ENCODE measurements at places on chromosomes 6 and 20. TPM values are rescaled to one million over a fixed set of nuclear protein-coding genes. Genes with fewer than 3 reads are reported as not detected.

- no peak for DNase-seq
These were observed 102.3 kb upstream of the FOXP4 start for GRCh38 chr6:41443616-41444525.

DNA sequence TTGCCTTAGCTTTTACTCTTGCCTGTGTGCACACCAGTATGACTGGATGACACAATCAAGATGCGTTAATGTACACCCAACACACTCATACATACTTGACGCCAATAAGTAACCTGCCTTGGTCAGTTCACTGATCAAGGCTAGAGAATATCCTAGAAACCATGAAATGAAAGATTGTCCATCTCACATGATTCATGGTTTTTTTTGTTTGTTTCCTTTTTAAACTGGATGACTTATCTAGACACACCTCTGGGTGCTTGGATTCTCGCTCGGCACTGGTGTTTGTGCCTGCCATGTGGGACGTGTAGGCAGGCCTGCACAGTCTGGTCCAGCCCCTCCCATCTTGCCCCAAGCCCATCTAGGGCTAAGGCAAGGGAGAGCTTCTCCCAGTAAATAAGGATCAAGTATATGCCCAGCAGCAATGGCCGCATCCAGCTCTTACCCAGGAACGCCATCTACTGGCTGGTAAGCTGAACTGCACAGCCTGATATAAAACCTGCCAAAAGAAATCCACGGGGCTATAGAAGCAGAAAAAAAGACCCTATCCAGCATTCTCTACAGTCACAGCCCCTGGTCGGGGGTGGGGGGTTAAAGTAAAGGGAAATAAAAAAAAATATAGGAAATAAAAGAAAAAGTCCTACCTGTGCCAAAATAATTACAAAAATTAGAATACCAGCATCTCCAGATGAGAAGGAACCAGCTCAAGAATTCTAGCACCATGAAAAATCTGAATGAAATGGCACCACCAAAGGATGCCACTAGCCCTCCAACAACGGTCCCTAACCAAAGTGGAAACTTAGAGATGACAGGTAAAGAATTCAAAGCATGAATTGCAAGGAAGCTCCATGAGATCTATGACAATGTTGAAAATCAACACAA, 73.3 kb downstream of the OTOR start:
- peak; percentile 19 for DNase-seq

ZNF292 gene
- total RNA-seq: 68.0 TPM

DNA sequence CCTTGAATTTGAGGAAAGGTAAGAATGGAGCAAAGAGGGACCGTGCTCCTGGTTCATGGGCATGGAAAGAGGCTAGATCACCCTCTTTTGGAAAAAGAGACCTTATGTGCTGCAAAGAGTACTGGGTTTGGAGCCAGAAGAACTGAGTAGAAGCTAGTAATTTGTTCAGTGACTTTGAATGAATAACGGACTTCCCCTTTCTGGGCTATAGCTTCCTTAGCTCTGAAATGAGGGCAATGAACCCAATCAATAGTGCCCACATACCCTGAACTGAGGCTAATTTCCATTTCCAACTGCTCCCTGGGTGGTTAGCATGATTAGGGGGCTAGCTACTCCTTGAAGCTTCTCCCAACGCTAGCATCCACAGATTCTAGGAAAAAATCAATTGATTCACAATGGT, 121.4 kb downstream of the UNC5CL start:
- DNase-seq: no peak

GRCh38 chr20:33811776-33812151, 616 bp downstream of the CHMP4B start:
- peak; percentile 26 for DNase-seq

HEY2 gene
- not detected for total RNA-seq

GRCh38 chr6:140636271-140636907, 1261.9 kb upstream of the CITED2 start:
- DNase-seq: no peak

DNA sequence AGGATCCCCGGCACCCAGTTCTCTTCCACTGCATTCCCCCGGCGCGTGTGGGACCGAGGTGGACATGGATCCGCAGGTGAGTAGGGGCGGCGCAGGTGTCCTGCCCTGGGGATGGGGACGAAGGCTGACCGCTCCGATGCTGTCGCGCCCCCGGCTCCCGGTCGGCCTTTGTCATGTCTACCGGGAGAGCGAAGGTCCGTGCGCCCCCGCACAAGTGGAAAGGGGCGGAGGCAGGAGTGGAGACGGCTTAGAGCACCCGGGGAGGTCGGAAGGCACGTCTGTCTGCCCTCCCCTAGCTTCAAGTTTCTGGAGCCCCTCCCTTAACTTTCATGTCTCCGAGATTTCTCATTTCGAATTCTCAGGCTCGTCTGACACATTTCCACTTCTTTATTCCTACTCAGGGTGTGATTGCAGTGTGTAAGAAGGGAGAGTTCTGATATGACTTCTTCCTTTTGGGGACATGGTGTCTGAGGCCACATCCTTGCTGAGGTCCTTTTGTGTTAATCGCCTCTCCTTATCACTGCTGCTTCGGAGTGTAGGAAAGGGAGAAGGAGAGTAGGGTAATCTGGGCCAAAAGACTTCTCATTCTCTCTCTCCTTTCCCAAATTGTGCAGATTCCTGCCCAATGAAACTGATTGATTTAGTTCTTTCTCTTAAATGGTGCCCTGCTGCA, 435 bp downstream of the KIFC1 start:
- peak; percentile 58 for DNase-seq

GRCh38 chr6:154229786-154230185, 126.8 kb downstream of the IPCEF1 start:
- DNase-seq: peak; percentile 68

GRCh38 chr6:1179571-1180459, 132.1 kb upstream of the FOXQ1 start:
- DNase-seq: no peak

- DNase-seq: no peak
These were observed 42.6 kb upstream of the IL17A start for GRCh38 chr6:52143551-52143950.

MUC21 gene
- not detected for total RNA-seq

ERVFRD-1 gene
- not detected for total RNA-seq

DNA sequence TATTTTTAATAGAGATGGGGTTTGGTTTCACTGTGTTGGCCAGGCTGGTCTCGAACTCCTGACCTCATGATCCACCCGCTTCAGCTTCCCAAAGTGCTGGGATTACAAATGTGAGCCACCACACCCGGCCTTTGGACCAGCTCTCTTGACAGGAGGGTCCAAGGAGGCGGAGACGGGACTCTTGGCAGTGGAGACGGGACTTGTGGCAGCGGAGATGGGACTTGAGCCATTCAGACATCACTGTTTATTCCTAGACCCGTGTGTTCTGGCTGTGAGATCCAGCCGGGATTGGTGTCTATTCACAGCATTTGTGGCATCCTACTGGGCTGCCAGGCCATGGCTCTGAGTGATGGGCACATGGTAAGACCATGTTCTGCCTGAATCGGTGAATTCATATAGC, 25.6 kb downstream of the PRPF6 start:
- DNase-seq: no peak

- DNase-seq: no peak
These were observed 18.8 kb downstream of the ARHGAP40 start for GRCh38 chr20:38620441-38620840.

DNA sequence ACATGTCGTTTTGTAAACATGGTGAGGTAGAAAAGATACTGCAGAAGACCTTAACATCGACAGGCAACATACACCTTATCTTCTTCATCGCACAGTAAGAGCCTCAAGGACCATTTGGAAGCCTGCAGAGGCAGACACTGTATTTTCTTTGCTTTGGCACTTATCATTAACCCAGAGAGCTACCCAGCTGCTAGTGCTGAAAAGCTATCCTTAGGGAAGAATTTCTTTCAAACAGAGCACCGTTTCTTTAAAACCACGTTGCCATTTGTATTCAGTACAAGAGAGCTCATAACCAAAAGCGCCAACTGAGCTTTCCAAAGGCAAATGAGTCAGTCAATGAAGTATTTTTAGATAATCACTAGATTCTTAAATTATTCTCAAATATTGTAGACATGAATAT, 306.6 kb downstream of the EPM2A start:
- DNase-seq: no peak

ZC3H12D gene
- 106 TPM for total RNA-seq

DNA sequence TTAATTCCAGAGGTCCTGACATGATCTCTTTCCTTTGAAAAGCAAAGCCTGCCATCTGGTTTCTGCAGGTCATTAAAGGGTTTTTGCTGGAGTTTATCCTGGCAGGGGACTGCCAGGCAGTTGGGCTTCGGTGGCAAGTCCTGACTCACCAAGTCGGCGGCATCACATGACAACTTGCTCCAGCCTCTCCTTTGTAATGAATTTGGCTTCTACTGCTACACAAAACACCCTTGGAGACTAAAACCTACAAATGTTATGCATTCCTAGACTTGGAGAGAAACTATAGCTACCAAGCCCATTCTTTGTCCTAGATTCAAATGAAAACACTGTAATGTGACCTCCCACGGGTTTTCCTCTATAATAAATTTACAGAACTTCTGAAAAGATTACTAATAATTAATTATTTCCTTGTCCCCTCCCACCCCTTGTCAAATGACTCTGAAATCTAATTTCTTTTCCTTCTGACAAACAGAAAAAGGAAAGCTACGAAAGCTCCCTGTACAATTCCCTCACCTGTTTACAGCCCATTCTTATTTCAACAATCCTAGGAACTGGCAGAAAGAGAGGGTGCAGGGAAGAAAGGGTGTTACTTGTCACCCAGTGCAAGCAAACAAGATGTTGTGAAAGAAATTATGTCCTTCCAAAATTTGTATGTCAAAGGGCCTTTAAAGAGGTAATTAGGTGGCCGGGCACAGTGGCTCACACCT, 62.9 kb downstream of the QRSL1 start:
- no peak for DNase-seq

Data from activated T-cell treated with anti-CD3 and anti-CD28 coated beads, Interleukin-2, amount 50 U/mL, for 72 hours (primary cell).